M059J (cell line): ENCODE measurements at places on chromosomes 1 and 21. TPM values are rescaled to one million over a fixed set of nuclear protein-coding genes. Genes with fewer than 3 reads are reported as not detected.

DNA sequence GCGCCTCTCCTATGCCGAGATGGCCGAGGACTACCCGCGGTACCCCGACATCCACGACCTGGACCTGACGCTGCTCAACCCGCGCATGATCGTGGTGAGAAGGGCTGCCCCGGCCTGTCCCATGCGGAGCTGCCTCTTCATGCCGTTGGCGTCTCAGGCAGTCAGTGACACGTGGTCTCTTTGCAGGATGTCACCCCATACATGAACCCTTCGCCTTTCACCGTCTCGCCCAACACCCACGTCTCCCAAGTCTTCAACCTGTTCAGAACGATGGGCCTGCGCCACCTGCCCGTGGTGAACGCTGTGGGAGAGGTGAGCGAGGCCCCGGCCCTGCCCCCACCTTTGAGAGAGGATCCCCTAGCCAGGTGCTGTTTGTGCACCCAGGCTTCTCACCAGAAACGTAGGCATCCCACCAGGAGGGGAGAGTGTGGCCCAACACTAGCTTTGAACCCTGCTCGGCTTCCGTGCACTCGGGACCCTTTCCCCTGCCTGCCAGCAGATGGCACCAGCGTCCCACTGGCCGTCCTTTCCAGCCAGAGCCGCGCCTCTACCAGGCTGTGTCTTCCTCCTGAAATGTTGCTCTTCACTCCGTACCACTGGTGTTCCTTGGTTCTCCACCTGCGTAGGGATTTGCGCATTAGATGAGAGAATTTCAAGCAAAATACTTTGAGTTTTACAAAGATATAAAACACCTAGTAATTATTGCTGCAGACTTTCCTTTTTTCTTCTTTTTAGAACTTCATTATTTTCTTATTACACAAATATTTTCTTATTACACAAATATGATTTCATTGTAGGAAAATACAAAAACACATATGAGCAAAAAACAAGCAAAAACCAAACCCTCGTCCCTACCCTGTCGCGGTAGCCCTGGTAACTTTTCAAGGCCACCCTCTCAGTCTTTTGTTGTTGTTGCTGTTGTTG lies 9.0 kb downstream of the NPPA start:
- DNase-seq, result peak; percentile 43

The CREB3L4 gene
- 6.5 and 9.6 TPM in 2 replicates for total RNA-seq

The TMEM79 gene
- 2.1 and 2.2 TPM in 2 replicates for total RNA-seq

GRCh38 chr1:110196917-110197765 lies 13.0 kb upstream of the KCNC4 start:
- peak; percentile 39 for DNase-seq

DNA sequence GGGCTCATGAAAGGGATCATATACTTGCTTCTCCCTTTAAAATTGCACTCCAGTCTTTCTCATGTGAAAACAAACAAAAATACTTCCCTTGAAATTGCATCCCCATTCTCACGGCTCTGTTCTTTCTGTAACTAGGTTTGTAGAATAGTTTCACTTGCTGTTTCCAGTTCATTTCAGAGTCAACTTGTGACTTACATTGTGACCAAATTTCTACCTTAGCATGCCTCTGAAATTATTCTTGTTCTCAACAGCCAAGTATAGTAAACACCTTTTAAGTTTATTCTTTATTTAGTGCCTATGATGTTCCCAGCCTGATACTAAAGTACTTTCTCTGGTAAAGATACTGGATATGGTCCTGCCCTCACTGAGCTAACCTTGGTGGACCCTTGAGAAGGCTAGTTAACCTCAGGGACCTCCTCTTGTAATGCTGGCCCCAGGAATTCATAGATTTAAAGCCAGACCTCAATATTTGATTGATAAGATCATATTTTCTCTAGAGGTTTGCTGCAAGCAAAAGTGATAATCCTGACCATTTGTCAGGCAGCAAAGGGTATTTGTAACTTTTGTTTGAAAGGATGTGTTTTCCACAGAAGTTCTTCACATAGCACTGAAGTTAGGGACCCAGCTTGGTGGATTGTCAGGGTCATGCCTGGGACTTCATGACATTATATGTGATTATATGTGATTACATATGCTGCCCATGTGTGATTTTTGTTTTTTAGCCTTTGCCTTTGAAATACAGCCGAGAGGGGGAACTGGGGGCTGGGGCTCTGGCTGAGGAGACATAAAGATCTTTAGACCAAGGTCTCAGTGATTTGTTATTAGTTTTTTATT lies 29.6 kb downstream of the VANGL2 start:
- DNase-seq, result no peak

DNA sequence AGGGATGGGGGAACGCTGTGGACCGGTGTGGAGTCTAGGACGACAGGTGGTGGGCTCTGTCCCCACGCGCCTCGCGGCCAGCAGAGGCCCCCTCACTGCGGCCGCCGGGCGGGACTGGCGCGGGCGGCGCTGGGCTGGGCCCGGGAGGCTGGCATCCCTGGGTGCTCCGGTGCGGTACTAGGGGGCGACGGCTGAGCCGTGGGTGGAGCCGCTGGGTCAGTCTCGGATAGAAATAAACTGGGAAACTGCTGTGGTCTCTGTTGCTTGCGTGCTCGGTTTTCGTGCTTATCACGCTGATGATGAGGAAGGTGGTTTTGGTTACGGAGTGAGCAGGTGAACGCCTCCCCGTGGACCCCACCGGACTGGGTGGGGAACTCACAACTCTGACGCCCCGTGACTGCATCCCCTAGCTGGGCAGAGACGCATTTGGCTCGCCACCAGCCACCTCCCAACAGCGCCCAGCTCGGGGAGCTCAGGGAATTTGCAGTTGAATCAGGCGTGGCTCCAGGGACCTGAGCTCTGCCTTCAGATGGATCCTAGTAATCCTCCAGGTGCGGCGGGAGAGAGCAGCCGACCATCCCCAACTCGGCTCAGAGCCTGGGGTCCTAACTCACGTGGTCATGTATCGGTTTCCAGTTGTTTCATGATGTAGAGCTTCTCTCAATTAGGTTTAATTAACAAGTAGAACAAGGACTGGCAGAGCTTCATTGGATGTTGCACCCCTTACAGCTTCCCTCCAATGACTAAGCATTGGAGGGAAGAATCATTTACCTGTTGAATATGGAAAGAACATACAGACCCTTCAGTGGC lies 32.1 kb downstream of the HSD17B7 start:
- DNase-seq, result peak; percentile 42

The FCGR3A gene
- not detected in 2 replicates for total RNA-seq

GRCh38 chr1:82948386-82948785 lies 1050.5 kb downstream of the TTLL7 start:
- DNase-seq, result no peak

- DNase-seq, result no peak
Observed at GRCh38 chr1:118907466-118907865, 80.7 kb downstream of the TBX15 start.

GRCh38 chr1:1194723-1195122 lies 11.7 kb downstream of the TNFRSF18 start:
- no peak for DNase-seq

The ZNF362 gene
- 6.2 and 15.2 TPM in 2 replicates for total RNA-seq

DNA sequence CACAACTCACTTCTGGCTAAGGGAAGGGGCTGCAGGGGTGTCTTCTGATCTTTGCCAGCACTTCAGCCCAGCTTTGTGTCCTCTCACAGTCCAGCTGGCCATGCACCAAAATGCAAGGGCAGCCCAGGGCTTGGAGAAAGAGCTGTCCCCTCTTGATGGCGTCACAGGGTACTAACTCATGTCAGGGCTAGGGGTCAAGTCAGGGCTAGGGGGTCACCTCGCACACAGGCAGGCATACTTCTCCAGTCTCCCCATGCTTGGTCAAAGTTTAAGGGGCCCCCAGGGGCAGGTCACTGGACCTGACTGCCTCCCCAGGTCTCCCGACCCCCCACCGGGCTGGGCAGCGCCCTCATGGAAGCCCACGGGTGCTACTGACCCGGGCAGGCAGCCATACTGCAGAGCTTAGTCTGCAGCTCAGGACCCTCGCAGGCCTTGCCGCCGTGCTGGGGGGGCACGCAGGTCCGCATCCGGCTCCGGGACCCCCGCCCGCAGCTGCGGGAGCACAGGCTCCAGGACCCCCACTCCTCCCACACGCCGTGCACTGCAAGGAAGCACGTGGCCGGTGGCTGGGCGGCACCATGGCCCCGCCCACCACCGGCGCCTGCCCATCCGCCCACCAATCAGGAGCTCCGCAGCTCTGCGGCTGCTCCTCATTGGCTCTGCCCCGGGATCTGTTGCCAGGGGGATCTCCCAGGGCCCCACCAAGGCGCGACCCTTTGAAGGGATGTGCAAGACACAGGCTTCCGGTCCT lies 21.5 kb downstream of the ADGRB2 start:
- DNase-seq, result no peak

DNA sequence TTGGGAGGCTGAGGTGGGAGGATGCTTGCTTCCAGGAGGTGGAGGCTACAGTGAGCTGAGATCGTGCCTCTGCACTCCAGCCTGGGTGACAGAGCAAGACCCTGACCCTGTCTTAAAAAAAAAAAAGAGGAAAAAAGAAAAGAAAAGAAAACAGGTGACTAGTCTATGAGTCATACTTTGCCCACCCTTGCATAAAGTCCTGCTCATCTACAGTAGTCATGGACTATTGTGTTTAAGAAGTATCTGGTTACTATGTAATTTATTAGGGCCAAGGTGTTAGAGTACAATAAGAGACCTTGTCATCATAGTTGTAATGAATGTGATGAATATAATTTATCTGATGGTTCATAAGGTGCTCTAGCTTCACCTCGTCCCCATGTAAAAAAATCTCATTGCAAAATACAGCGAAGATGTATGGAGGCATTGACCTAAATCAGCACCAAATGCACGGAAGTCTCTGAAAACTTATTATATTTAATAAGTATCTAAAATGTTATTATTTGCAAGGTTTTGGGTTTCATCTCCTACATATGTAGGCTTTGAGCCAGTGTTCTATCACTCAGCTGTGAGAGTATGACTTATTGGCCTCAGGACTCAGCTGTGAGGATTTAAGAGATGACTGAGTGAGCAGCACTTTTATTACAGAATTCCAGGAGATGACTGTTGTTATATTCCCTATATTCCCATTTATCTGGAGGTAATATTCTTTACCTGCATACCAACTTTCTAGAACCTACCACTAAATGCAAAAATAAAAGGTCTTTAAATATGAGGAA lies 19.9 kb upstream of the KCNJ6 start:
- peak; percentile 58 for DNase-seq

- no peak for DNase-seq
Observed at GRCh38 chr1:229154811-229155210, 116.1 kb upstream of the RAB4A start.

The TSPAN1 gene
- 0.47 and 1.7 TPM in 2 replicates for total RNA-seq

The ORC1 gene
- 16.7 and 20.2 TPM in 2 replicates for total RNA-seq

DNA sequence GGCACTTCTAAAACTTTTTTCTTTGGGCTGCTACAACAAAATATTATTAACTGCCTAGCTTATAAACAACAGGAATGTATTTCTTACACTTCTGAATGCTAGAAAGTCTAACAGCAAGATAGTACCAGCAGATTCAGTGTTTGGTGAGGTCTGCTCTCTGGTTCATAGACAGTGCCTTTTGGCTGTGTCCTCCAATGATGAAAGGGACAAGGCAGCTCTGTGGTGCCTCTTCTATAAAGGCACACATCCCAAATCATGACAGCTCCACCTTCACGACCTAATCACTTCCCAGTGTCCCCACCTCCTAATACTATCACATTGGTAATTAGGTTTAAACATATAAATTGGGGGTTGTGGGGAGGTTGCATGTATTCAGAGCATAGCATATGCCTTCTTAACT lies 9.5 kb downstream of the CFH start:
- DNase-seq, result no peak

The IL19 gene
- total RNA-seq, result not detected in 2 replicates

GRCh38 chr1:15326691-15327588 lies 79.9 kb downstream of the FHAD1 start:
- peak; percentile 88 for DNase-seq
